Heart left ventricle (tissue), 16 donors: ENCODE measurements at places on chromosomes 4 and X. TPM values are rescaled to one million over a fixed set of nuclear protein-coding genes. Genes with fewer than 3 reads are reported as not detected.

DNA sequence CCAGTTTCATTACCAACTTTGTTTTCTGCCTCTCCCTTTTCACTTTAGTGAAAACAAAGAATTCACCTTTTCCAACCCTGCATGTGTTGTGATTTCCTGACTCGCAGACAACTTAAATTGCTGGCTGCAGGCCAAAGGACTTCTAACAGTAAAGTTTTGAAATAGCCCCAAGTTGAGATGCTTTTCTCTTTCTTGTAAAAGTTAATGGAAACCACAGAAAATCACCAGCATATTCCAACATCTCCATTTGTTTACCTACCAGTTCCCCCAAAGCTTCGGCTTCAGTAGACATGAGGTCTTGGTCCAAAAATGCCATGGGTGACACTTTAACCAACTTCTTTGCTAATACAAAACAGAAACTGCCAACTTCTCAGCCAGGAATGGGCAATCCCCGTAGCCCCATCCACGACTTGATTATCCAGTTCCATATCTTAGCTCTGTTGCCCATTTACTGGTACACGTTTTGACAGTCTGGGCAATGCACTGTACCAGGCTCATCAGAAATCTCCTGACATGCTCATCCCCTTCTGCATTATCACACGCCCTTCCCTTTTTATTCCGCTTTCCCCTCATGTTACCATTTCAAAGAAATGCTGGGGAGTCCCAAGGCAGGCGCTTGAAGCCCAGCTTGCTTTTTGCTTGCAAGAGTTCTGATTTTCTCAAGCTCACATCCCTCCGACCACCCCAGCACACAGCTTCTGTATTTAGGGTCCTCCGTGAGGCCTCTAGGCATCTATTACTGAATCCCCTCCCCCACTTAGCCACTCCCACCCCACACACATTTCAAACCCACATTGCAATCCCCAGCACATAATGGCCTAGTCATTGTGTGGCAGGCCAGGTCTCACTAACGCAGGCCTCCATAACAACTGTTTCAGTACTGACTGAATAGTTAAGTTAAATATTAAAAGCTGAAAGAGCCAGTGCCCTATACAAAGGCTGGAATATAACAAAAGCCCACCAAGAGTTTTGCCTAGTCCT, 137.9 kb upstream of the S100G start:
- no peak for DNase-seq

DNA sequence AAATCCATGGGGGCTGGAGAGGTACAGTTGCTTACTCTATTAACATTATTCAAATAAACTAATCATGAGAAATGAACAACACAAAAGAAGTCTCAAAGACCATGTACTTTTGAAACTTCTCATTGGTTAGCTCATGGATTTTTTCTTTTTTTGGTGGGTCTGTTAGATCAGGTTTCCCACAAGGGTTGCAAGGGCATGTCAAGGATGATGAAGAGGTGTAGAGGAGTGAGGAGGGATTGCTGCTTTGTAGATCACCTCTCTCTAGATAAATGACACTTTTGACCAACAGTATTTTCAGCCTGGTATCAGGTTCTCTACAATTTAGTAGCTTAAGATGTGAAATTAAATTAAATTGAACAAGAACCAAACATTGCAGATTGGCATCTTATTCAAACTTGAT, 417.9 kb upstream of the AGA start:
- no peak for DNase-seq

Gene SLITRK4
- 1.3 TPM for total RNA-seq

GRCh38 chrX:109707319-109707718, 25.7 kb downstream of the ACSL4 start:
- peak; percentile 18 for DNase-seq

Gene MANBA
- total RNA-seq: 25.0 TPM

Gene IBSP
- total RNA-seq: not detected

DNA sequence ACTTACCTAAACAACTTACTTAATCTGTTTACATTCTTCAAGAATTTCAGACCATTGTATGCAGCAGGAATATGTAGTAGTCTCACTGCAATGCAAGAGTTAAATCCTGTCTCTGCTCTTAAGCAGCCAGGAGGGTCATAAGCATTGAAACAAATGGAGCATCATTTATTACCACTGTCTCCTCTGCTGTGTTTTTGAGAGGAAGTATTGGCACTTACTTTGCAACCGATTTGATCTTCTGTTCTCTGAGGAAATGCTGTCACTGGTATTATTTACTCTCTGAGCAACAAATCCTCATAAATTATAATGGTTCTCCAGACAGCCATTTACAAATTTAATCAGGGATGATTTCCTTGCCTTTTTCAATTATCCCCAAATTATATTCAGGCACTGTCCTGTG, 1367.1 kb downstream of the STIM2 start:
- no peak for DNase-seq

DNA sequence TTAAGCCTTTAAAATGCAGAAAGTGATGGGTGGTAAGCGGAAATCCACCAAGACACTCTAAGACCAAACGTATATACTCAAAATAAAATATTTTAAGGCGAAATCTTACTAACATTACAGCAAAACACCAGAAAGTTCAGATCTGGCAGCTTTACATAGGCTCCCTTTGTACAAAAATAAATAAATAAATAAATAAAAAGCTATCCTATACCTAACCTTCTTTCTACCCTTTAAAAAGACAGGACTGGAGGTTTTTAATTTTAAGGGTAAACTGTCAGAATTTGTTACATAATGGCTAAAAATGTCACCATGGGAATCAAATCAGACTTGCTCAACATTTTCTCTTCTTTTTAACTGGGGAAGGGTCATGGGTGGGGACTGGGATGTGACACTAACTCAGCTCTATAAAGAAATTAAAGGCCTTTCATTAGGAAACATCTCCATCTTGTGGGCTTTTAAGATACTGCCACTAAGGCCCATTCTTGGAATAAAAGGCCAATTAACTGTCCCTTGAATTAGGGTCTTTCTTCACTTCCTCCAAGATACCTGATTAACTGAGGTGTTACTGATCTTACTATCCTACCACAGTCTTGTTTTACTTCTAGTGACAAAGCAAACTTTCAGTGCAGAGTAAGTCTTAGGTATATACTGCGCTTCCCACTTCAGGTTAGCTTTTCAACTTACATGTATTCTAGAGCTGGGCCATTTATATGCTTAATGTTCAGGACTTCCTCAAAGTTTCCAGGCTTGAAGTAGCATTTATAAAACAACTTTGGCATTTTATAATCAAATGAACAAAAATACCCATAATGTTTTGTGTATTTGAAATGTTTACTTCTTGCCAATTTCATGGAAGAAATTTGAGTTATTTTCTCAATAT, 13.3 kb downstream of the HNRNPD start:
- no peak for DNase-seq

DNA sequence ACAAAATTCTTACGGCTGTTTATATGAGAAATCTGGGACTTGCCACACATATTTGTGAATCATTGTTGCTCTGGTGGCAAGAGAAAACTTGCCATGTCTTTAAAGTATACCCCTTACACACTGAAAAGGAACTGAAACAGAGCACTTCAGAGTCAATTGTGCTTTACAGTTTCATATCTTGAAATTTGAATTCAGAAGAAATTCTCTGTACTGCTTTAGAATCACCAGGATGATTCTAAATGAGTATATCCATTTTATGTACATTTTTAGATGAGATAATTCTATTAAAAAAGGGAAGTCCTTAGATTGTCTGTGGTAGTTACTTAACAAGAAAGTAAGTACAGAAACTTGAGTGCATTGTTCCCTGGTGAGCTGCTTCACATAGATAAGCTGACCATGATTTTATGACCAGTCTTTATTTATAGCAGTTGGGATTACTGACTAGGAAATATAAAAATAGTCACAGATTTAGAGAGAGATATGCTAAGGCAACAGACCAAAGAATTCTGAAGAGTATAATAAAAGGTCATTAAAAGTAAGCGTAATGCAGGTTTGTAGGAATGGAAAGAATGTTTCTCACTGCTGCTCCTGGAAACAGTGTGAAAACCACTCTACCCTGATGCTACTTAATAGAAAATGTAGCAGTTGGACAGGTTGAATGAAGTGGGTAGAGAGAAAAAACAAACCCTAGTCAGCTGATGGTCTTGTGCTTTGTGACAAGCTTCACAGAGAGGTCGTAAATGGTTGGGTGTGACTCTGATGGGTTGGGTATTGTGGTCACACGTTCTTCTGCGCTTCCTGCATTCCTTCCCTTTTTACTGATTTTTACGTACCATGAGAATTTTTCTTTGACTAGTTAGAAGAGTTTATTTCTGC, 41.0 kb downstream of the FNIP2 start:
- no peak for DNase-seq

- no peak for DNase-seq
Observed at GRCh38 chr4:127131527-127131926, 501.2 kb upstream of the INTU start.

- DNase-seq: no peak
Observed at GRCh38 chr4:24894846-24895245, 18.0 kb downstream of the CCDC149 start.

DNA sequence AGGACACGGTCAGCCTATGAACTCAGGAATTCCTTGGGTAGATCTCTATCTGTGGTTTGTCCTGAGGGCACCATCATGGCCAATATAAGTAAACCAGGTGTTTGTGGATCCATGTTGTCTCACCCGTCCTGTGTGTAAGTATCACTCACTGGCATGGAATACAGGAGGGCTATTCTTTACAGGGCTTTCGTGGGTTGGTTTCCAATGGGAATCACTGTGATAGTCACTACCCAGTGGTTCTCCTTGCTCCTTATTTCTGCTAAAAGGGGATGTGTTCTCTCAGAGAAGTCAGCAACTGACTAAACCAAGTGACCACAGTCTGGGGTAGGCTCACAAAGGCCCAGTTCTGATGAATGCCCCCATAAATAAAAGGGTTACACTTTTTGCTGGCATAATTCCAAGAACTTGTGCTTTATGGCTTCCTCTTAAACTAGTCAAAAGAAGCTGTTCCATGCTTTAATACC, 236.7 kb upstream of the JADE1 start:
- DNase-seq: no peak

DNA sequence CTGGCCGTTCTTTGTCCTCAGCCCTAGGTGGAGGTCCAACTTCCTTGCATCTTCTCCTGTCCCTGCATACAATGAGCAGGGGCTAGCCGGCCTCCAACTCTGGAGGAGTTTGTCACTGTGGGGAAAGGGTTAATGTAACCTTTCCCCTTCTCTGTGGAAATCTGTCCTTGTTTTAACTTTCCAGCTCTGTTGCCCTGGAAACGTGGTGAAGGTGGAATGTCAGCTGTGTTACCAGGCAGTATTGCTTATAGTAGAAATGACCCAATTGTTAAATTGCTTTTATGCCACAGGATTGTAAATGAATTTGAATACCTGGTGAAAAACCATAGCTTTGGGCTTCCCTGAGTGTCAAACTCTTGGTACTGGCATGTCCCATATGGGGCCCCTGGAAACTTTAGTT, 131.6 kb upstream of the SCML1 start:
- no peak for DNase-seq

Gene TECRL
- total RNA-seq: 1,268 TPM
